ENCODE measurements at places on chromosomes 2 and 18.

GRCh38 chr2:8669157-8669817, 12.6 kb upstream of the ID2 start:
- no peak for DNase-seq

DNA sequence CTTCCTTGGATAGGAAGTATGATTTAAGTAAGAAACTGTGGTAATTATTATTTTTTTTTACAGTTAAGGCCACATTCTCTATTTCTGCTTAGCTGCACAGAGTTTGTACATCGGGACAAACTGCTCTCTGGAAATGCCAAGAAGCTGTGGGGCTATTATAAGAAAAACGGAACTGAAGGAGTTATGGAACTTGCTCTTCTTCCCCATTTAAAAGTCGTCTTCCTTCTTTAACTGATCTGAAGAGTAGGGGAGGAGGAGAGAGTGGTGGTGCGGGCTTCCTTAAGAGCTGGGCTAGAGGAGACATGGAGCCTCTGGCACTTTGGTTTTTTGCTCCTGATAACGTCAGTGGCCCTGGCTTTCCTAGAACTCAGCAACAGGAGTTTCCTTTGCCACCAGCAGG, 54.4 kb downstream of the RAB31 start:
- DNase-seq, result no peak

DNA sequence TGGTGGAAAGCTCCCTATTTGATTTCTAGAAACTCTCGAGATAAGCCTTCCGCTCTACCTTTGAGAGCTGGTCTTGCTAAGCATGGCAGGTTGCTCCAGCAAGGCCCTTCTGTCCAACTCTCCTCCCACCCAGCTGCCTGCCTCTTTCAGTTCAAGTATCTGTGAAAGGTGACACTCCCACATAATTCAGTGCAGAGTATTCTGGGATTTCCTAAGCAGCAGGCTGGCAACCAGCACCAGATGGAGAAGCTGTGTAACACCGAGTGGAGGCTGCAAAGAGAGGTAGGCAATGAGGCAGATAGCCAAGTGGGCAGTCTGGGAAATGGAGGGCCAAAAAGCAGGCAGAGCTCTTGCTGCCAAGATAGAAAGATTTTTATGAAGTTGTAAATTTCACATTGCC, 88.4 kb upstream of the CAVIN2 start:
- no peak for DNase-seq

DNA sequence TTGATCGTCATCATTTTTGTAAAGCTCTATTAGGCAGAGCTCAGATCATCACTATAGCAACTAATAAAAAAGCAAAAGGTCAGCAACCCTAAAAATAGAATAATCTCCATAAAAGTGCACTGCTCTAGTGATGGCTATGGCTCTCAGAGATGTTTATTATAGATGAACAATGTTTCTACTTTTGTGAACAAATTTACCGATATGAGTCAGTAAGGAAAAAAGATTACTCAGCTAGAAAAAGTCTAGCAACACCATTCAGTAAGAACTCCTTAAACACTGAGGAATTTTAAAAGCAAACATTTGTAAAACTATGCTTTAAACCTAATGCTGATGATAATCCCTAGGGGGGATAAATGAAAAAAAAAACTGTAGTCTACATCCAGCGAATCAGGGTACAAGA, 69.6 kb downstream of the ACVR1C start:
- no peak for DNase-seq

- DNase-seq, result no peak
Measured at GRCh38 chr2:56102098-56102497, 81.7 kb upstream of the CCDC85A start.

DNA sequence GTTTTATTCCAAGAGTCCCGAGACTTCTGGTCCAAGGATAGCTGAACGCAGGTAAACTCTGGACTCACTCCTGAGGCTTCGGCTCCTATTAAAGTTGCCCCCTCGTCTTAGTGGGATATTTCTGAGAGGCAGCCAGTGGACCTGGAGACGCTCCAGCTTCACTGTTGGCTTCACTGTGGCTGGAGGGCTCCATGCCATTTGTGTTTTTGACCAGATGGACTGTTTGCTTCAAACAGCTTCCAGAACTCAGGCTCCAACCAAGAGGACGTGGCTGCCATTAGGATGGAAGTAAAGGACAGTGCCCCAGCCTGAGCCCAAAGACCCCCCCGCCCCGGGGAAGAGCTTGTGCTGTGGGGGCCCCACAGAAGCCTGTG, 94.4 kb upstream of the LDAH start:
- no peak for DNase-seq
